ENCODE measurements at places on chromosomes 7 and 10.

DNA sequence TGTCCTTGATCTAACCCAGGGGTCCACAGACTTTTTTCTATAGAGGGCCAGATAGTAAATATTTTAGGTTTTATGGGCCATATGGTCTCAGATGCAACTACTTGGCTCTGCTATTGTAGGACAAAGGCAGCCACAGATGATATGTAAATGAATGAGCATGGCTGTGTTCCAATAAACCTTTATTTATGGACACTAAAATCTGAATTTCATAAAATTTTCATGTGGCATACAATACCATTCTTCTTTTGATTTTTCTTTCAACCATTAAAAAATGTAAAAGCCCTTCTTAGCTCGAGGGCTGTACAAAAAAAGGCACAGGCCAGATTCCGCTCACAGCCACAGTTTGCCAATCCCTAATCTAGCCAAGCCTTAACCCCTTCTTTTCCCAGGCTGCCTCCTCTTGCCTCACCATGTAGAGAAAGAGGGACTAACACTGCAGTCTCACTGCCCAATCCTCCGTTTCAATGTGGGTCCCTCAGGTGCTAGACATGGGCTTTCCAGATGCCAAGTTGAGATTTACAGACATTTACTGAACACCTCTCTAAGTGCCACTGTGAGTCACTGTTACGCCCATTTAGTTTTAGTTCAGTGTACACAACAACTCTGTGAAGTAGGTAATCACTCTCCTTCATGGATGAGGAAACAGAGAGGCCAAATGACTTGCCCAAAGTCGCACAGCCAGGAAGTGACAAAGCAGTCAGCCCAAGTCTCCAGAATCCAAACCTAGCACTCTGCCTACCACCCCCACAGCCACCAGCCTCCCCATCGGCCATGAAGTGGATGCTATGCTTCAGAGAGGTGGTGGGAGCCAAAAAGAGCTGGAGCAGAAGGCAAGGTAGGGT lies 132.6 kb upstream of the PDLIM1 start:
- no peak for DNase-seq

GRCh38 chr10:45373576-45374349 lies at the start of gene ALOX5:
Gene ALOX5 (plus strand): TSS chr10:45374216. CDS start chr10:45374280, 64 bp downstream.
- DNase-seq, result peak; percentile 66

GRCh38 chr7:42236976-42237810 lies at the start of gene GLI3:
Gene GLI3 (minus strand): TSS chr7:42237209. CDS start chr7:42223253, 13,956 bp downstream.
- DNase-seq, result peak; percentile 2

- no peak for DNase-seq
Observed at GRCh38 chr10:132460071-132460470, 63.1 kb downstream of the PWWP2B start.

DNA sequence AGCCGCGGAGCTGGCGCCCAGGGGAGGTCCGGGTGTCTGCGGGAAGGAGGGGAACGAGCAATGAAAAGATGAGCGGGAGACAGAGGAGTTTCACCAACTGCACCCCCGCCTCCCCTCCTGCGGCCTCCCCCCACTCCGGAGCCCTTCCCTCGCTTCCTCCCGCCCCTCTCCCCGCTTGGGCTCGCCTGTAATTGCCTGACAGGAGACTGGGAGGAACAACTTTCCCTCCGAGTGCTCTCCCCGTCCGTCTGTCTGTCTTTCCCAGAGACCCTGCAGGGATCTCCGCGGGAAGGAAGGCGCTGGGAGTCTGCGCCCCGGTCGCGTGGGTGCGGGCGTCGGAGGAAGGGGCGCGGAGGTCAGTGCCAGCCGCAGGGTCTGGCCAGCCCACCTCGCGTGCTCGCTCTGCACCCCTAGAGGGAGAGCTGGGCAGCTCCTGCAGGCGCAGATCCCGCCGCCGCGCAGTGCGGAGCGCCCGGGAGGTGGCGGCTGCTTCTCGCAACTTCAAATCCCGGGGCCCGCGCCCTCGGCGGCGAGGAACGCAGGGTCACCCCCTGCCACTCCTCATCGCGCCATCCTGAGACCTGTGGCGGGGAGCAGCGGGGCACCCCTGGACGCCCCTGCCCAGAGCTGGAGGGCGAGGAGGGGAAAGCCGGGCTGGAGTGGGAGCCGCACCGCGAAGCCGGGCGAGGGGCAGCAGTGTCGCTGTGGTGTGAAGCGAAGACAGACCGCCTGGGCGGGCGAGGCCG lies 511 bp upstream of the NRP1 start:
- peak; percentile 72 for DNase-seq

DNA sequence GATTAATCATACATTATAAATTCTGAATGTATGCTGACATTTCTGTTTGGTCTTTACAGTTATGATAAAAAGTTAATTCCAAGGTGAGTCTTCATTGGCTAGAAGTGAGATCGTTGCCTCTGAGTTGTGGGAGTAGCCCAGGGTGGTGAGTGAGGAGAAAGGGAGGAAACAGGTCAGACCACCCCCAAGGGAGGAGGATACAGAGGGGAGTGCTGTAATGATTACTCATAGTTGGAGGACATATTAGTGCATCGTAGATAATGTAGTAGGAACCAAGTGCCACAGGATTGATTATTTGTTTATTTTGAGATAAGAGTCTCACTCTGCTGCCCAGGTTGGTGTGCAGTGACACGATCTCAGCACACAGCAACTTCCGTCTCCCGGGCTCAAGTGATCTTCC lies 672.2 kb downstream of the INHBA start:
- DNase-seq, result no peak

GRCh38 chr7:44568771-44569560 lies 4.7 kb downstream of the DDX56 start:
- no peak for DNase-seq

- DNase-seq, result no peak
Observed at GRCh38 chr7:3033136-3033535, 10.5 kb downstream of the CARD11 start.

DNA sequence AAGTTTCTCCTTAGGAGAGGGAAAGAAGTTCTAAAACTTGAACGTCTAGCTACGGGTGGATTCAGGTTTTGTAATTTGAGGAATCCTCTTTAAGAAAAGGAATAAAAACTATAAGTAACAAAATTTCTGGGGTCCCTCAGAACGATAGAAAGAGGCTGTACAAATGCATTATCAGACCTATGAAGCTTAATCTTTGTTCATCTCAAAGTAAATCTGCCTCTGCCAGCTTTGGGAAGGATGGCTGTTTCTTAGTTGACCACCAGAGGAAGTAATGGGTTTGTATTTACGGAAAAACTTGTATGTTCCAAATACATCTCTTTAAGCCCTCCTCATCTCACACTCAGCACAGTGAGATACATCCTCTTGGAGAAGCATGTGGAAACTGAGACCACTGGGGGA lies 864 bp downstream of the PSTK start:
- peak; percentile 20 for DNase-seq

DNA sequence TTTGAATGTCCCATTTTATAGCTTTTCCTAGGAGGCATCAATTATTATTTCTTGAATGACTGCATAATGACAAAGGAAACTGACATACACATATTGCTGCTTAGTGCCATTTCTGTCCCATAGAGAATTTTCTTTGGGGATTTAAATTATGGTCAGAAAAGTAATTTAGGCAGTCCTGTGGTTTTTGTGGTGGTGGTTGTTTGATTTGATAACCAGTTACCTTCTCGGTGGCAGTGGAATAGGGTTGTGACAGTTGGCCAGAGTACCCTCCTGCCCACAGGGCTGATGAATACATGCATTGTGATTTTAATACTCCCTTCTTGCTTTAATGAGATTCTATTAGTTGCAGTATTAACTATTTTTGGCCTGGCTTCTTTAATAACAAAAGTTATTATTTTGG lies 6.6 kb upstream of the SGCE start:
- DNase-seq, result no peak

- no peak for DNase-seq
Observed at GRCh38 chr7:137975221-137975620, 26.7 kb downstream of the CREB3L2 start.

DNA sequence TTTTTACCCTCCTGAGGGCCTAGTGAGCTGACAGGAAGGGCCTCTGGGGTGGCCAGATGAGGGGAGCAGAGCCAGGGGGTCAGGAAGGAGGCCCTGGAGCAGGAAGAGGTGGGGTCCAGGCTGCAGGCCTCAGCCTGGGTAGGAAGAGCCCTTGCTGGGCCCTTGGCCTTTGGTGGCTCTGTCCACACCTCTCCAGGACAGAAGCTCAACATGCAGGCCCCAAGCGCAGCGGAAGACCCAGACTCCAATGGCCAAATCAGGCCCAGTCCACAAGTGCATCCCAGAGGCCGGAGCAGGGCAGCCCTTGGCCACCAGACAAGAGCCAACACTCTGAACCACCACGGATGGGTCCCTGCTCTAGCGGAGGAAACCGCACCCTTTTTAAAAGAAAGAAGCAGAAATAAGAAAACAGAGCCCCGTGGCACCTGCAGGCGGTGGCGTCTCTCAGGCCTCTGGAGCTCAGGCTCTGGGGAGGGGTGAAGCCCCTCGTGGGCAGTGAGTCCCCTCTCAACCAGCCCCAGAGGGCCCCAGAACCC lies 52.8 kb downstream of the FOXL3 start:
- no peak for DNase-seq

GRCh38 chr10:11472158-11472753 lies 139.2 kb downstream of the USP6NL start:
- peak; percentile 76 for DNase-seq

DNA sequence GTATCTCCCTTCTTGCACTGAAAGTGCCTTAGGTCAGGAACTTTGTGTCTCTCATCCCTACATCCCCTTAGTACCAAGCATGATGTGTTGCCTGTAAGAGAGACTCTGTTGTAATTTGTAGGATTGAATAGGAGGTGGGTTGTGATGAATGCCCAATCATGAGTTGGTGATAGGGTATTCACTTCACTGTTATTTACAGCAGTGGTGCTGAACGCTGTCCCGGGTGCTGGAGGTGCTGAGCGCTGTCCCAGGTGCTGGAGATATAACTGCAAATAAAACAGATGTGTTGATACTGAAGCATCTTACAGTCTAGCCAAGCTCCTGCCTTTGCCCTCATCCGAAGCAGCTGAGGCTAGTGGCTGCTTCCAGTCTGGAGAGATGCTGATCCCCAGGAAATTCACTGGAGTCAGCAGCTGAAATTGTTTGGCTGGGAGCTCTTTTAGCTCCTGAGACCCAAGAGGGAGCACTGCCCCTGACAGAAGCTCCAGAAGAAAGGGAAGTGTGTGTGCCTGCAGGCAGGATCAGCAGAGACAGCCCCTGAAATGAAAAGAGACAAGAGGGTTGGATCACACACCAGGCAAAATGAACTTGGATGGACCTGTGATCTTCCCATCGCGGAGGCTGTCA lies 183.4 kb downstream of the SORCS3 start:
- DNase-seq, result no peak

GRCh38 chr10:59320355-59320754 lies 42.0 kb downstream of the FAM13C start:
- no peak for DNase-seq

DNA sequence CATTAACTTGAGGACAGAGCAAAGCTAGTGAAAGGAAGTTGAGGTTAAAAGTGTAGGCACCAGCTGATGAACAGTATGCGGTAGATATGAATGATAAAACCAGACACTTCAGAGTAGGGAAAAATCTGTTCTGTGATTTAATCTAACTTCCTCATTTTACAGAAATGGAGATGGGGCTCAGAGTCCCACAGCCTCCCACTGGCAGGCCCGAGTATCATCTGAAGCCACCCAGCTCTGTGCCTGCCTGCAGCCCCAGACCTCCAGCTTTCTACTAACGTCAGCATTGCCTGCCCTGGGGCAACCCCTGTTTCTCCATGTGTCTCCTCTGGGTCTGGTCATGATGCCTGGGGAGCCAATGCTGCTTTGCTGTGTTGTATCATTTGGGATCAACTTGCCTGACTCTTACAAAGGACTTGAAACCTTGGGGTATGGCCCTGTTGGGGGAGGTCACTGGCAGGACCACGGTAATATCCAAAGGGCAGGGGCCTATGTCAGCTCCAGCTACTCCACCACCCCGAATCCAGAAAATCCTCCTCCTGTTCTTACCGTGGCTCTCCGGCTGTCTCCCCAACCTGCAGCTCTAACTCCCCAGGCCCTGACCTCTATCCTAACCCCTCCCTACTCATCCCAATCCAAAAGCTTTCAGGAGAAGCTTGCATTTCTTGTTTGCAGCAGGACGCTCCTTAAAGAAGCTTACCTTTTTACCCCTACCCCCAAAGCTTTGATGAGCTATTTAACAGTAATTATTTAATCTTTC lies 56.2 kb upstream of the NPY start:
- DNase-seq, result peak; percentile 2

- DNase-seq, result no peak
Observed at GRCh38 chr7:150656047-150656446, 23.9 kb upstream of the GIMAP6 start.

GRCh38 chr7:3191548-3191947 lies 109.5 kb upstream of the SDK1 start:
- no peak for DNase-seq

- DNase-seq, result no peak
Observed at GRCh38 chr10:122082616-122083477, 93.9 kb downstream of the TACC2 start.

DNA sequence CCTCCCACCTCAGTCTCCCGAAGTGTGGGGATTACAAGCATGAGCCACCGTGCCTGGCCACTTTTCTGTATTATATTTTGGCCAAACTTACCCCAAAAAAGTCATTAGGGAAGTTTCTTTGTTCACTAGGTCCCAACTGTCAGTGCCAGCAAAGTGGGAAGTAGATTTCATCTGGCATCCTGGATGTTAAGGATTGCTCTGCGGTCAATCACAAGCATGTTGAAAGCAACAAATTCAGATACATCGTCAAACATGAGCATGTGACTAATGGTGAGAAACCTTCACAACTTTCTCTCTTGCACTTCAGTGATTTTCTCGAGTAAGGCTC lies 14.3 kb upstream of the LRRC17 start:
- no peak for DNase-seq

DNA sequence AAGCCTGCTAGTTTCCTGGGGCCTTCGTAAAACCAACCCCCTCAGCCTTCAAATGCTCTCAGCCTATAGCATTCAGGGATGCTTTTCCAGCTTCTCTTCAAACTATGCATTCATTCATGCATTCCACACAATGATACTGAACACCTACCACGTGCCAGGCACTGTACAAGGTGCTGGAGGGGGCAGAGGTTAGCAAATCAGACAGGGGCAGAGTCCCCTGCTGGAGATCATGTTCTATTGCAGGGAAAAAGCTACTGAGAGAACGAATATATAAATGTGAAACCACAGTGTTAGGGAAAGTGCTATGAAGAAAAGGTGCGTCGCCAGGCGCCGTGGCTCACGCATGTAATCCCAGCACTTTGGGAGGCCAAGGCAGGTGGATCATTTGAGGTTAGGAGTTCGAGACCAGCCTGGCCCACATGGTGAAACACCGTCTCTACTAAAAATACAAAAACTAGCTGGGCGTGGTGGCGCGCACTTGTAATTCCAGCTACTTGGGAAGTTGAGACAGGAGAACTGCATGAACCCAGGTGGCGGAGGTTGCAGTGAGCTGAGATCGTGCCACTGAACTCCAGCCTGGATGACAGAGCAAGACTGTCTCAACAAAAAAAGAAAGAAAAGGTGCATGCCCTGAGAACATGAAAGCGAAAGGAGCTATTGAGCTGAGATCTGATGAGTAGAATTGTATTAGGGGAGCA lies 64.6 kb upstream of the CALN1 start:
- no peak for DNase-seq

DNA sequence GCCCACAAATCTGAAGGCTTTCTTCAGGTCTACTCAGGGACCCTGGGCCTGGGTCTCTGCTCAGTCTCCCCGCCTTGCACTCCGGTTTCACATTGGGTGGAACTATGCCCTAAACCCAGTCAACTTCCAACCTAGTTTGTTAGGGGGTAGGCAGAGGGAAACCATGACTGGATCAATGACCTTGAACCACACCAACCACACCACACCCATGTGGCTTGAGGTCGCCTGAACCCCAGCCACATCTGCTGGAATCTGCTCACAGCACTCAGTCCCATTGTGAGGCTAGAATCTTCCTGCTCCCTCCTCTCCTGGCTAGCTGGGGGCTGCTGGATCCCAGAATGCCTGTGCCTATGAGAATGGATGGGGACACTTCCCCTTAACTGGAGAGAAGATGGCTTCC lies 17.9 kb downstream of the RFC2 start:
- no peak for DNase-seq
